Purkinje cell (primary cell): ENCODE measurements at places on chromosomes 6 and 20. TPM values are rescaled to one million over a fixed set of nuclear protein-coding genes. Genes with fewer than 3 reads are reported as not detected.

The CASS4 gene
- polyA plus RNA-seq: not detected in 2 replicates

The PRL gene
- not detected in 2 replicates for polyA plus RNA-seq

The ANKRD6 gene
- polyA plus RNA-seq: 0.14 and 4.6 TPM in 2 replicates

The TFB1M gene
- 29.2 and 33.0 TPM in 2 replicates for polyA plus RNA-seq

The NHLRC1 gene
- polyA plus RNA-seq: 2.6 and 2.7 TPM in 2 replicates

The HS3ST5 gene
- polyA plus RNA-seq: 11.5 and 13.9 TPM in 2 replicates

The OVOL2 gene
- polyA plus RNA-seq: 0.98 TPM in 1 of 2 replicates, not detected in the other

The SAPCD1 gene
- polyA plus RNA-seq: not detected in 2 replicates

The TPBG gene
- 0.48 TPM in 1 of 2 replicates, not detected in the other for polyA plus RNA-seq

The SLC22A16 gene
- not detected in 2 replicates for polyA plus RNA-seq

The UBD gene
- polyA plus RNA-seq: not detected in 2 replicates

The LPA gene
- not detected in 2 replicates for polyA plus RNA-seq

The LHFPL5 gene
- not detected in 2 replicates for polyA plus RNA-seq

The GGTLC1 gene
- polyA plus RNA-seq: not detected in 2 replicates

The FOXC1 gene
- polyA plus RNA-seq: 0.11 TPM in 1 of 2 replicates, not detected in the other

The CCN5 gene
- not detected in 2 replicates for polyA plus RNA-seq
